SK-MEL-5 (cell line): ENCODE measurements at places on chromosomes 4 and X.
A peak's percentile ranks its signal among the peaks of the same experiment; 100 is the strongest.

DNA sequence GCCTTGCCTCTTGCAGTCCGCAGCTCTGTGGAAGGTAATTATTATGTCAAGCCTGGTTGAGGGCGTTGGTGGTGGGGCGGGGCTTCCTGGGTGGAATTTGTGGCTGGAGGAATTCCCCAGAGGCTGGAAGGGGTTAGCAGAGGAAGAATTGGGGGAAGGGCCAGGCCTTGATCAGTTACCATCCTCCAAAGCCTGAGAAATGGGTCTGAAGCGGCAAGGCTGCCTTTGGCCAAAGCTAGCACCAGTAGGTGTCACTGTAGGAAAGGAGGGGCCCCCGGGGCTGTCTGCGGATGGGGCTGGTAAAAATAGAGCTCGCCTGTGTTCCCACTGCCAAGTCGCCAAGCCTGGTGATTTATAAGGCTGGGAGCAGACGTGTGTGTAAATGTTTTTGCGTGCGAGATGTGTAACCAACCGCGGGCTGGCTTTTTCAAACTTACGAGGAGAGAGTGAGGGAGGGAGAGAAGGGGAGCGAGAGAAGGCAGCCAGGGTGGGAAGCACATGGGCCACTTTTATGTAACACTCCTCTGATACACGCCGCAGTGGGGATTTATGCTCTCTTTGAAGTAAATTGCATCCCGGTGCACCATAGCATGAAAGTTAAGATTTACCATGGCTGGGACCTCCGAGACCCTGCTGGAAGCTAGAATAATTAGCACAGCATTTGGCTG, 367.0 kb downstream of the BCOR start:
- peak; percentile 82 for DNase-seq

DNA sequence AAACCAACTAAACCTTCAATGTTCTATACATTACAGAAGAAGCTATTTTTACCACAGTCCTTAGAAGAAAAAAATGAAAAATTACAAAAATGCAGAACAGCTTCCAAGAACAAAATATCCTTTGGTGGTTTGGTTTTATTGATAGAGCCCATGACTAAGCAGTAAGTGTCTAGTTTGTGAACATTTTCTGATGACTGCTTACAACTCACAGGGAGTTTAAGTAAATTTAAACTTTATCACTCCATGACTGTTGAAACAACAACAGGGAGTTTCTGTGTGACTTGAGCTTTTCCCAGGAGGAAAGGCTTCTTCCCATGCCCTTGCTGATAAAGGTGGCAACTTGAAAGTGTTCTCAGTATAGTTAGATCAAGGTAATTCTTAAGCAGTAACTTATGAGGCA, 2.9 kb downstream of the PF4 start:
- peak; percentile 3 for DNase-seq

- DNase-seq, result no peak
Observed at GRCh38 chrX:15151267-15152186, 118.4 kb downstream of the ASB9 start.

GRCh38 chrX:17247144-17247543, 127.9 kb upstream of the NHS start:
- DNase-seq, result peak; percentile 0

DNA sequence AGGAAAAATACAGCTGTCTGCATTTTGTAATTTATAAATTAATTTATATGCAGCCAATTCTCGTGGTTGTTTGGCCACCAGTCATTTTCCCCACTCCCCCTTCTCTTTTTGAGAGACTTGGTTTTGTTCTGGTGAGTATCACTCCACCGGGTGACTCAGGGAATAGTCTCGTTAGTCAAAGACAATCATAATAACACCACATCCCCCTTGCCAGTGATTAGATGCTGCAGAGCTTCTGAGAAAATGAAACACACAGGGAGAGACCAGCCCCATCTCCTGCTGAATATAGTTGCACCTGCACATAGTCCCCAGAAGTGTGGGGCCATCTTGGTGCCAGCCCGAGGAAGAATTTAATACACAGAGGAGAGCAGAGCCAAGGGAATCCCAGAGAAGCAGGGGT, 8.0 kb upstream of the FNIP2 start:
- no peak for DNase-seq

GRCh38 chr4:6957994-6958393, 48.4 kb downstream of the TBC1D14 start:
- DNase-seq, result no peak

DNA sequence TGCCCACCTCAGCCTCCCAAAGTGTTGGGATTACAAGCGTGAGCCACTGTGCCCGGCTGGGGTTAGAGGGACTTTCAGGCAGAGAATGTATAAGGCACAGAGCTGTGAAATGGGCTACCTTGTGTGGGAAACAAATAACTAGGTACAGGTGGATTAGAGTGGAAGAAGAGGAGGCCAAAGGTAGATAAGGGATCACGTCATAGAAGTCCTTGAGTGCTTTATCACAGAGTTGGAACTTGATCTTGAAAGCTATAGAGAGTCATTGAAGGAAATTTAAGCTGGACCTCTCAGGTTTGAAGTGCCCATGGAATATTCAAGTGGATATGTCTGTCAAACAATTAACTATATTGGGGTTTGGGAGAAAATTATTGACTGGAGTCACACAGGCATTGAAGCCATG, 8.4 kb downstream of the N4BP2 start:
- DNase-seq, result no peak

DNA sequence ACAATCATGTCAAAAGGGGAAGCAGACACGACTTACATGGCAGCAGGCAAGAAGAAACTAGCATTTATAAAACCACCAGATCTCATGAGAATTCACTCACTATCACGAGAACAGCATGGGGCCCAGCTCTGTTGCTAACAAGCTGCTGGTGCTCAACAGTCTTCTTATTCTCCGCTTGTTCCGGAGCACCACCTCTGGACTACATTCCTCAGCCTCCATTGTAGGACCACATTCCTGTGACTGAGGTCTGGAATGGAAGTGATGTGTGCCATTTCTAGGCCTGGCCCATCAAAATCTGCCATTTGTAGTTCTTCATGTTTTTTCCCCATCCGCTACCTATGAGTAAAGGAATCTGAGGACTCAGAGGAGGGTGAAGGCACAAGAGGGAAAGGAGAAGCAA, 111.5 kb upstream of the PTCHD1 start:
- DNase-seq, result no peak

GRCh38 chr4:40825014-40825838, 75.5 kb downstream of the NSUN7 start:
- no peak for DNase-seq

GRCh38 chrX:121064579-121064978, 17.2 kb downstream of the GLUD2 start:
- DNase-seq, result no peak

DNA sequence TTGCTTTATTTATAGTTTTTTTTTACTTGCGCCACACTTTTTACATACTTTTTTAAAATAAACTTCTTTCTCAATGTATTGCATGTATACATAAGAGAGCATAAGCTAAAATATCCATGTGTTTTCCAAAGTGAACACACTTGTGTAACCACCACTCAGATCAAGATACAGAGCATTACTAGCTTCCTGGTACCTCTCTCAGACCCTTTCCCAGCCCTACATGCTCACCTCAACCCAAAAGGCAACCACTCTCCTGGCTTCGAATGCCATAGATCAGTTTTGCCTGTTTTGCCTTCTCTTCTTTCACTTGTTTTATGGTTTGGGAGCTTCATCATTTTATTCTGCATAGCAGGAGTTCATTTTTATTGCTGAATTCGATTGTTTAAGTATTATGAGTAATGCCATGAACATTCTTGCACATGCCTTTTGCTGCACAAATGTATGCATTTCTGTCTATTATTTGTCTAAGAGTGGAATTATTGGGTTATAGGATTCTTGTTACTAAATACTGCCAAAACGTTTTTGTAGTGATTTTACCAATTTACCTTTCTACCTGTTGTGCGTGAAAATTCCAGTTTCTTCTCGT, 45.9 kb upstream of the NUDT6 start:
- DNase-seq, result no peak

DNA sequence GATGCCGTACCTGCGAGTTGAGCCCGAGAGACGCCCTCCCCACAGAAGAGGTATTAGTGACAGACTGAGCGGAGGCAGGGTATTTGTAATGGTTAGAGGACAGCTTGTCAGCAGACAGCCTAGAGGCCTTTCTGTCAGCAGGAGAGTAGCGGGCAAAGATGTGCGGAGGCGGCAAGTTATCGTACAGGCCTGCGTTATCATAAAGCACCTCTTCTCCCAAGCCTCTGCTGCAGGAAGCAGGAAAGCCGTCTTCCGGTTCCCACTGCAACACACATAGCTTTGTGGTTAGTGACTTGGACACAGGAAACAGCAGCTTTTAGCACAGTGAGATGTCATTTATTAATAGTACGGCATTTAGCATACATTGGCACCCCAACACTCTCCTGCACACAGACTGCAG, 158.3 kb downstream of the AFAP1 start:
- no peak for DNase-seq

DNA sequence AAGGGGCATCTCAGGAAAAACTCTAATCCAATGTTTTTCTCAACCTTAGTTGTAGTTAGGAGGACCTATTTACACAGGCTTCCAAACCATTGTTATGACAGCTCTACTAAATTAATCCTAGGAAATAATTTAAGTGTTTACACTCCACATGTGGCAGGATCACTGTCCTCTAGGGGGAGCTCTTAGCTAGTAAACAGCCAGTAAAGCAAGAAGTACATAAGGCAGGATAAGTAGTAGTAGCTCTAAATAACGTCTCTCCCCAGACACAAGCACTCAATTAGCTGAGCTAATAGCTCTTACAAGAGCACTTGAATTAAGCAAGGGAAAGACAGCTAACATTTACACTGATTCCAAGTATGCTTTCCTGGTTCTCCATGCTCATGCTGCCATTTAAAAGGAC, 37.3 kb downstream of the NUDT11 start:
- peak; percentile 58 for DNase-seq

- no peak for DNase-seq
Observed at GRCh38 chr4:4775493-4776004, 83.9 kb upstream of the MSX1 start.

DNA sequence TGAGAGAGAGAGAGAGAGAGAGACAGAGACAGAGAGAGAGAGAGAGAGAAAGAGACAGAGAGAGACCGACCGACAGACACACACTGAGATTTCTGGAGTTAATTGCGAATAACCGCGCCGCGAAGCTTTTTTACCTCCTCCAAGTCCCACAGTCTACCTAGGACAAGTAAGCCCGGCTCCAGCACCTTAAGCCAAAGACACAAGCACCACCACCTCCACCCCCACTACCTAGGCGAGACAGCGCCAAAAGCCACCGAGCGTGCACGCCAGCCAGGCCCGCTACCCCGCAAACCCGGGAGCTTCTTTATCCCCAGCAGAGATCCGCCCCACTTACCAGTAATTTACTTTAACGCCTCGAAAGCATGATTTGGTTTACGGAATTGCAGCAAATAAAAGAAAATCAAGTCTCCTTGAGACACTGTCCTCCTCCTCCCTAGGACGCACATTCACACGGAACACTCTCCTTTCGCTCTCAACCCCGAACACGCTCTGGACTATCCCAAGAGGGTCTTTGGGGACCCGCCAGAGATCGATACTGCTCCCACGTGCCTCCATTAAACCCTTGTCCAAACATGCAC, 649.6 kb upstream of the DIPK2B start:
- DNase-seq, result no peak

GRCh38 chrX:19727887-19728648, 159.3 kb downstream of the SH3KBP1 start:
- no peak for DNase-seq

DNA sequence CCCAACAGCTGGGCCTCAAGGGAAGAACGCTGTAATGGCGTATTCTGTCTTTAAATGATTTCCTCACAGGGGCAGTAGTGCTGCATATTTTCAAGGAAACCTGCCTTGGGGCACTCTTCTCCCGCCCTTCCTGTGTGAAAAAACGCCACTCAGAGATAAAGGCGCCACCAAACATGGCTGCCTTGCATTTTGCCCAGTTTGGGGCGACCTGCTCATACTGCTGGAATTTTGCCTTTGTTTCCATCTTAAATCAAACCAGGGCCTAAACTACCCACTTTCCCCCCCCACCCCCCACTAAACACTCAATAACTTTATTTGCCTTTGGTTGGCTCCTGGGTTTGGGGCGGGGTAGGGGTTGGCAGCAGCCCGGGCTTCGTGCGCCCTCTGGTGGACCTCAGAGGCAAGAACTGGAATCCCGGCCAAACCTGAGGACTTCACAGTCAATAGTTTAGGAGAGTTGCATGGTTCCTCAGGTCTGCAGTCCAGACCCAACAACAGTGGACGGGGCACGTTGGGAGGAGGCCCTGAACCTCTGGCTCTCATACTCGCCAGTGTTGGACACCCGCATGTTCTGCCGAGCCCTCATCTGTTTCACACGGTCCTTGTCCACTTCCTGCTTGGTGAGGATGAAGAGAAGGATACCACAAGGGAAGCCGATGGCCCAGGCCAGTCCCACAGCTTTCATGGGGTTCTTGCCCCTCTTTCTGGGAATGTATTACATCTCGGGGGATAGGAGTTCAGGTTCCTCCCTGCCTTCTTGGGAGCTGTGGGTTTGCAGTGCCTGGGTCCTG, 220.1 kb upstream of the STK26 start:
- DNase-seq, result peak; percentile 76

- DNase-seq, result peak; percentile 65
Observed at GRCh38 chr4:15690020-15690809, 8.6 kb downstream of the FAM200B start.

- no peak for DNase-seq
Observed at GRCh38 chr4:125060376-125060775, 254.4 kb upstream of the FAT4 start.

GRCh38 chr4:107213410-107213809, 177.3 kb upstream of the DKK2 start:
- DNase-seq, result no peak

- peak; percentile 75 for DNase-seq
Observed at GRCh38 chrX:130079824-130080406, 30.4 kb downstream of the ELF4 start.

DNA sequence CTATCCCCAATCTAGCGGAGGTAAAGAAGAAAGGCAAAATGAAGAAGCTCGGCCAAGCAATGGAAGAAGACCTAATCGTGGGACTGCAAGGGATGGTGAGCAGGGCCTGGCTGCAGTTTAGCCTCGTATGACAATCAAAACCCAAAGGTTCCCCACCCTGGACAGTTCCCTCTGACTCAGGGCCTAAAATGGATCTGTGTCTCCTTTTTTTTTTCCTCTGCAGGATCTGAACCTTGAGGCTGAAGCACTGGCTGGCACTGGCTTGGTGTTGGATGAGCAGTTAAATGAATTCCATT, 986 bp downstream of the HDAC6 start:
- DNase-seq, result no peak

- no peak for DNase-seq
Observed at GRCh38 chr4:140556372-140557085, 12.2 kb downstream of the UCP1 start.

GRCh38 chr4:71609167-71609566, 174.7 kb downstream of the GC start:
- no peak for DNase-seq
